ENCODE measurements at places on chromosomes 16 and 17.

DNA sequence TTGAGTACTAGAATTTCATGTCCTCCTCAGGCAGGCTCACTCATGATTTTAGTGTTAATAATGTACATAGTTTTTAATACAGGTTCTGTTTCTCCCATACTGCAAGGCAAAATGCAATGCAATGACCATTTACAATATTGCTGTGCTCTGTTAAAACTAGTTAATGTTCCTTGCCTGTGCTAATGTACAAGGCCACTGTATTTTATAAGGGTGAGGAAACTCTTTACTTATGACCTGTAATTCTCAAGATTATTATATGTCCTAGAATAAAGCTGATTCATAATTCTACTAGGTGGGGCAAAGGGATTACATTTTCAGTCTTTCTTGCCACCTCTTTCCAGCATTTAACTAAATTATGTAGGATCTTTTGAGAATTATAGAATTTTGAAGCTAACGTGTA, 19.4 kb downstream of the TMIGD1 start:
- no peak for DNase-seq

DNA sequence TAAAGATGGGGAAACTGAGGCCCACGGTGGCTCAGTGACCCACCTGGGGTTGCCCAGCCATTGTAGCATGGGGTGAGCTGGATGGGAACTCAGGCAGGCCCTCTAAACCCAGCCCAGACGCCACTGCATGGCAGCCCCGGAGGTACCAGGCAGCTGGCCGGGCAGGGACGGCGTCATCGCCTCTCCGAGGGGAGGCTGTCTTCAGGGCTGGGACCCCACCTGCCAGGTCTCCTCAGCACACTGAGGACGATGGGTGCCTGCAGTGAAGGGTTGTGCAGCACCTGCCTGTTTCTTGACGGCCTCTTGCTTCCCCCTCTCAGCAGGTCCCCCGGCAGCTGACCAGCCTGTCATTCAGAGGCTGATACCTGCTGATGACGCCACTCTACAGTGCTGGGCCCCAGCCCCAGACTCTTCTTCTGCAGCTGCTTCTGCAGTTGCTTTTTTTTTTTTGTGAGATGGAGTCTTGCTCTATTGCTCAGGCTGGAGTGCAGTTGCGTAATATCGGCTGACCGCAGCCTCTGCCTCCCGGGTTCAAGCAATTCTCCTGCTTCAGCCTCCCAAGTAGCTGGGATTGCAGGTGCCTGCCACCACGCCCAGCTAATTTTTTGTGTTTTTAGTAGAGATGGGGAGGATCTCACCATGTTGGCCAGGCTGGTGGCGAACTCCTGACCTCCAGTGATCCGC, 24.7 kb downstream of the RNF213 start:
- DNase-seq: no peak

DNA sequence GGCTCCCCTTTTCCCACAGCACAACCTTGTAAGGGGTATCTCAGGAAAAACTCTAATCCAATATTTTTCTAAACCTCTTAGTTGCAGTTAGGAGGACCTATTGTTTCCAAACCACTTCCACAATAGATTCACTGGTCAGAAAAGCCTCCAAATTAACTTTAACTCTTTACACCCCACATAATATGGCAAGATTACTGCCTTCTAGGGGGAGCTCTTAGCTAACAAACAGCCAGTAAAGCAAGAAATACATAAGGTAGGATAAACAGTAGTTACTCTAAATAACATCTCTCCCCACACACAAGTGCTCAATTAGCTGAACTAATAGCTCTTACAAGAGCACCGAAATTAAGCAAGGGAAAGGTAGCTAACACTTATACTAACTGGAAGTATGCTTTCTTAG, 192.1 kb upstream of the KIF2B start:
- no peak for DNase-seq

DNA sequence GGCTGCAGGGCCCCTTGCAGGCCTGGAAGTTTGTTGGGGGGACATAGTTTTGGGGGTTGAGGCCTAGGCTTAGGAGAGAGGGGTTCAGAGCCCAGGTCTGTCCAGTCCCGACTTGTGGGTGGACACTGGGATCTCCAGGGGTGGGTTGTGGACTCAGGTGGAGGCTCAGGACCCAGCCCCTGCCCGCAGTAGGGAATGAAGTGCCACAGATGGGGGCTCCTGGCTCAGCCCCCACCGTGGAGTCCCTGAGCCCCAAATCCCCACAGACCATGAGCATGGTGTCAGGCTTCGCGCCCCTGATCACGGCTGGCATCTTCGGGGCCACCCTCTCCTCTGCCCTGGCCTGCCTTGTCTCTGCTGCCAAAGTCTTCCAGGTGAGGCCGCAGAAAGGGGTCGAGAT, 14.3 kb downstream of the SLC12A3 start:
- no peak for DNase-seq

- no peak for DNase-seq
Observed at GRCh38 chr16:86789621-86790051, 211.3 kb downstream of the FOXL1 start.

- peak; percentile 59 for DNase-seq
Observed at GRCh38 chr17:81057079-81057730, 22.3 kb downstream of the BAIAP2 start.

- DNase-seq: no peak
Observed at GRCh38 chr16:66434619-66435430, 7.7 kb downstream of the BEAN1 start.

DNA sequence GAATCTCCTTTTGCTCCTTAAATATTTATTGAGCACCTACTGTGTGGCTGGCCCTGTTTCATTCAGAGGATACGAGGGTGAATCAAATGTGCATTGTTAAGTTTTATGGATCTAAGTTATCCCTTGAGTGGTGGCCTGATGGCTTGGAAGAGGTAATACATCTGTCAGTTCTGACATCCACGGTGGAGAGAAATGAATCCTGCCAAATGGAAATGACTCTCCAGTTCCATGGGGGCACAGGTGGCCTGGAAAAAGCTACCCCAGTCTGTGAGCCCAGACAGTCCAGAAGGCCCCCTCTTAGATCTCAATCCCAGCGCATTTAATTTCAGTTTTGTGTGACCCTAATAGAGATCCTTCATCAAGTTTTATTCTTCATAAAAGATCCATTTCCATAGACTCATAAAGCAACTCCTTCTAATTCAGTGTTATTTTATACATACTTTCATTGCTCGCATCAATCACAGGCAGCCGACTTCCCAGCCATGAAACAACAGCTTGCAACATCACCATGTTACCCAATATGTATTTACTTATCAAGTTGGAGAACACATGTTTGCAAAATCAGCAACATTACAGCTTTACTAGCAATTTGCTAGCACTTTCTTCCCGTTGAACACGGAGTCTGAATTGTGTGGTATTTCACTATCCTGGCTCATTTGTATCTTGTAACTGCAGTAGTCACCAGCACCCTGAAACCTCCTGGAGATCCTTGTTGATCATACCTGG, 334.8 kb upstream of the HSBP1 start:
- DNase-seq: peak; percentile 42

GRCh38 chr16:53787423-53787822, 83.5 kb downstream of the FTO start:
- peak; percentile 16 for DNase-seq

DNA sequence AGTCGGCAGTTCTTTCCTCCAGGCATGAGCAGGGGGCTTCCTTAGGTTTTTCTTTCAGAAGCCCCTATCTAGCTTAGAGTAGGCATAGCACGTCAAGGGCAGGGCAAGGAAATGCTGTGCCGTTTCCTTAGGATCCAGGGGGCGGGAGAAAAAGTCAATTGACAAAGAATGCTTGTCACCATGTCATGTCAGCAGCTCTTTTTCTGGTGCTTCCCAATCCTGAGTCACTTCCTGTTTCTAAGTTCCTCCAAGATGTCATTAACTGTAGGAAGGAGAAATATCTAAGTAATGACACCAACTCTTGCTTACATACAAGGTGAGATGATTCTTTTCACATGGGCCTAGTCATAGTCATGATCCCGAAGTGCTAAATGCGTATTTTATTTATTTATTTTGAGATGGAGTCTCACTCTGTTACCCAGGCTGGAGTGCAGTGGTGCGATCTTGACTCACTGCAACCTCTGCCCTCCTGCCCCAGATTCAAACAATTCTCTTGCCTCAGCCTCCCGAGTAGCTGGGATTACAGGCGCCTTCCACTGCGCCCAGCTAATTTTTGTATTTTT, 35.2 kb downstream of the GJC1 start:
- DNase-seq: peak; percentile 74

GRCh38 chr16:82400046-82400445, 226.7 kb upstream of the CDH13 start:
- no peak for DNase-seq

DNA sequence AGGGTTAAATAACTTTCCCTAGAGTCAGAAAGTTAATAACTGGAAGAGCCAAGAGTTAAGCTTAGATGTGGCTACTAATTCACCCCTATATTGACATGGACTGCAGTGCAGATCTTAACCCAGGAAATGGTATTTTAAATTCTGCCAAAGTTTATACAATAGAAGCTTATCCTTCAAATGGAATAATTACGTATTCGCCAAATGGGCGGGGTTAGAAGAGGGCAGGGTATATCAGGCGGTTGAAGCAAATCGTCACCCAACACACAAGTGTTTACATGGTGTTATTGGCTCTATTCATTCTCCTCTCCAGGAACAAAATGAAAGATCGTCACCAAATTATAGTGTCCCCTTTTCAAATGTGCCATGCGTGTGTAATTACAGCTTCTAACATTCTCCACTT, 182.7 kb downstream of the PRKCB start:
- no peak for DNase-seq

DNA sequence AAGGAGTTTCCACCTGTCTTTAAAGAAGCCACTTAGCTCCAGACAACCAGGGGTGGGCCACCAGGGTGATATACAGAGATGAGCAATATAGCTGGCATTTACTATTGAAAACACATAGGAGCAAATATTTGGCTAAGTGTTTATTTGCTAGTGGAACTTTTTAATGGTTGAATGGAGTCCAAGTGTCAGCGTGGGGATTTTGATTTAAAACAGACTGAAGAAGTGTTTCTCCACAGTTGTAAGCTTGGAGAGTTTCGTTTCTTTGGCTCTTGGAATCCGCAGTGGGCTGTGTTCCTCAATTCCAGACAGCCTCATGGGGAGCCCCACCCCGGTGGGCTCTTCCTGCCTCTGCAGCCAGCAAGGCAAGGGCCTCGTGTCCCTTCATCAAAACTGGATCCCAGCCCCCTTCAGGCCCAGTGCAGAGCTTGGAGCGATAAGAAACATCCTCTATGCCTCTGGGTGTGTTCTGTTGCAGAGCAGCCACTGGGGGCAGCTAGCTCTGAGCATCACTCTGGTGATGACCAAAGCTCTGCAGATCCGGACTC, 36.1 kb downstream of the NOG start:
- DNase-seq: peak; percentile 3

DNA sequence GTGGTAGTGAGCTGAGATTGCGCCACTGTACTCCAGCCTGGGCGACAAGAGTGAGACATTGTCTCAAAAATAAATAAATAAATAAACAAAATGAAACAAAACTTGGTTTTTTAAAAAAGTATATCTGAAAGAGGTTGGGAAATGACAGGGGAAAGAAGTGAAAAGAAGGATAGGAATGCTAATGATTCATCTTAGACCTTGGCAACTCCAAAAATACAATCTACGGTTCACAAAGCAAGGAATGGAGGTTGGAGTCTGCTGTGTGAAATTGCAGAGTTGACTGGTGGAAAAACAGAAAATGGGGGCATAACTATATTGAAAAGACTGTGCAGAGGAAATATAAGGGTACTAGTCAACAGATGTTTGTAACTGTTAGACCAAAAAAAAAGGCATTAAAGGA, 40.0 kb upstream of the CD300E start:
- DNase-seq: no peak

DNA sequence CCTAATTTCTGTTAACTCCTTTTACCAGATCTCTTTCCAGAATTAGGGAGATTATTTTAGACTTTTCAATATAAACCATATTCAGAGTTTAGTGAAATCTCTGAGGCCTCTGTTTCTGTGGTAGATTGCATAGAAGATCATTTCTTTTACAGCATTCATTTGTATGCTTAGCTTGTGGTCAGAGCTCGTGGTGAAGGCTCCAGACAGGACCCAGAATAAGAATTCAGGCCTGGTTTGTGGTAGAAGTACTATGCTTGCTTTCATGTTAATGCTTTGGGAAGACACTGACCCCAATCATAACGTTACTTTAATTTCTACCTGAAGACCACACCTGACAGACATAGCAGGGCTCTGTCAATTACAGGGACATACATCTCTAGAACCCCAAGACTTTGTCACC, 258.1 kb downstream of the FTO start:
- DNase-seq: no peak
